ENCODE measurements at places on chromosomes 16 and 17.
A peak's percentile ranks its signal among the peaks of the same experiment; 100 is the strongest.

DNA sequence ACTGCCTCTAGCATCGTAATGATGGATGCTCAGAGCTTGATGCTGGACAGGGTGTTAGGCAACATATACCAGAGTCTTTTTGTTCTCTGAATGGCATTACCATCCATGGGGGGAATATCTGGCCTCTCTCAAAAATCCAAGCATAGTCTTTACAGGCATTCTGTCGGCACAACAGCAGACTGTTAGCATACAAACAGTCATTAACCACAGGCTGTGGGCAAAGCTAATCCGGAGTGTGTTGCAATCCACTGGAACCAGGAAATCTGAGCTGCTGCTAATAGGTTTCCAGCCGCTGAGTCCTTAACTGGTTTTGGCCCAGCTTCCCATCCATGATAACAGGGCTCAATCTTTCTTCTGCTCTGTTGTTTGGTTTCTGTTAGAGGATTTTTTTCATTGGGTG, 371.9 kb downstream of the HS3ST3B1 start:
- no peak for DNase-seq

DNA sequence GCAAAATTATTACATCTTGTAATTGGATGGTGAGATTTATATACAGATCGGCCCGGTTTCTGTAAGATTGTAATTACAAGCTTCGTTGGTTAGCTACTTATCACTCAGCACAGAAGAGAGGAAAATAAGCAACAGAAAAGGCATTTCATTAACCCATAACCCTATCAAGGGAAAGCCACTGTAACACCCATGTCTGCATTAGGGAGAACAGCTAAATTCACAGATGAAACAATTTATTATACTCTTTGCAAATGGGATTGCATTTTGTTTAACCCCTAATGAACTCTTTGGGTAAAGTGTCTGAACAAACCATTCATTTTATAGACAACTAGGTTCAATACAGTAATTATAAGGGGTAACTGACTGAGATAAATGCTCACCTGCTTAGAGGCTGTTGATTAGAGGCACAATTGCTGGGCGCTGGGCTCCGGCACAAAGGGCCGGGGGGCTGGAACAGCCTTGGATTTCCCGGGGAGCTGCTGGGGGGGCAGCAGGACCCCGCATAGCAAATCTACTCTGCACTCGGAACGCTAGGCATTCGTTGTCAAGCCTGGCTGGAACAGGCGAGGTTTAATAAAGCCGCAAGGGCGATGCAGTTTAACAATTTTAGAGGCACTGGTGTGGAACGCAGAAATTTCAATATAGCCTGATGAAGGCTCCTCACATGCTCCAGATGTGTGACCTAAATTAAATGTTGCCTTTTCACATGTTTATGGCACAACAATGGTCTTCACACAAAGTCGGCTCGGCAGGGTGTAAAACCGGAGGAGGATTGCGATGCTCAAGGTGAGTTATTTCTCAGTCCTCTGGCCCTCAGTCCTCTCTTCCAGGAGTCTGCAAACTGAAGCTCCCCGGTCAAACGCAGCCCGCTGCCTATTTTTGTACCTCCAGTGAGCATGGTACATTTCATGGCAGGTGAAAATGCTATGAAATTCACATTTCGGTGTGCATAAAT, 134.0 kb upstream of the IRX6 start:
- DNase-seq = peak; percentile 44

- no peak for DNase-seq
These were observed 9.5 kb downstream of the MYCBPAP start for GRCh38 chr17:50517504-50518383.

DNA sequence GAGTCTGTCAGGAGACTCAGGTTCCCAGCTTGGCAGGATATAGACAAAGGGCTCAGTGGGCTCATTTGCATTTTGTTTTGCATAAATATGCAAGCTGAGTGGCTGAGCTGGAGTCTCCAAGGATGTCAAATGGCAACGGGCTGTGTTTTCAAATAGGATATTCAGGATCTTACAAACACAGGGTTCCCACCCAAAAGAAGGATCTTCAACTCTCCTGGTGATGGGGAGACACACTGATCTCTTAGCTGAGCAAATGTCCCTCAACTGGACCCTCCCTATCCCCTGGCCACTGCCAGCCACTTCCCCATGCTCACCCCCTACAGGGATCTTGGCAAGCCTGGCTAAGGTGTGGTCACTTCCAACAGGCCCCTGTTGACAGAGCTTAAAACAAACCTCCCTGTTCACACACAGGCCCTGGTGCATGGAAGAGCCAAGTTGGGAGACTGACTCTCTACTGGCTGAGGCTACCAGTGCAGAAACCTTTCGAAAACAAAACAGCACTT, 61.6 kb downstream of the SOX9 start:
- DNase-seq = peak; percentile 42

DNA sequence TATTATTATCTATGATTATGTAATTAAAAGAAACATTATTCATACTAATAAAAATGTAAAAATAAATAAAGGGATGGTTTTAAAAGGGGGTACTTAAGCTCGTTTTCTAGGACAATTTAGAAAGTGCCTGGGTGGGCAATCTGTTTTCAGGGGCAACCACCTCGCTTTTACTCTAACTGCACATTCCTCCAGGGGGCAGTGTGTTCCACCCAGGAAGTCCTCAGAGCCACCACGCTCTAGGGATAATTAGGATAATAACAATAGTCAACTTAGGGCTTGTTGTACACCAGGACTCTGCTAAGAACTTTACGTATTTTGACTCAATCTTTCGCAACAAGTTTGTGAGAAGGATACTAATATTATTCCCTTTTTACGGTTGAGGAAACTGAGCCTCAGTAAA, 396.7 kb upstream of the MAF start:
- peak; percentile 36 for DNase-seq

DNA sequence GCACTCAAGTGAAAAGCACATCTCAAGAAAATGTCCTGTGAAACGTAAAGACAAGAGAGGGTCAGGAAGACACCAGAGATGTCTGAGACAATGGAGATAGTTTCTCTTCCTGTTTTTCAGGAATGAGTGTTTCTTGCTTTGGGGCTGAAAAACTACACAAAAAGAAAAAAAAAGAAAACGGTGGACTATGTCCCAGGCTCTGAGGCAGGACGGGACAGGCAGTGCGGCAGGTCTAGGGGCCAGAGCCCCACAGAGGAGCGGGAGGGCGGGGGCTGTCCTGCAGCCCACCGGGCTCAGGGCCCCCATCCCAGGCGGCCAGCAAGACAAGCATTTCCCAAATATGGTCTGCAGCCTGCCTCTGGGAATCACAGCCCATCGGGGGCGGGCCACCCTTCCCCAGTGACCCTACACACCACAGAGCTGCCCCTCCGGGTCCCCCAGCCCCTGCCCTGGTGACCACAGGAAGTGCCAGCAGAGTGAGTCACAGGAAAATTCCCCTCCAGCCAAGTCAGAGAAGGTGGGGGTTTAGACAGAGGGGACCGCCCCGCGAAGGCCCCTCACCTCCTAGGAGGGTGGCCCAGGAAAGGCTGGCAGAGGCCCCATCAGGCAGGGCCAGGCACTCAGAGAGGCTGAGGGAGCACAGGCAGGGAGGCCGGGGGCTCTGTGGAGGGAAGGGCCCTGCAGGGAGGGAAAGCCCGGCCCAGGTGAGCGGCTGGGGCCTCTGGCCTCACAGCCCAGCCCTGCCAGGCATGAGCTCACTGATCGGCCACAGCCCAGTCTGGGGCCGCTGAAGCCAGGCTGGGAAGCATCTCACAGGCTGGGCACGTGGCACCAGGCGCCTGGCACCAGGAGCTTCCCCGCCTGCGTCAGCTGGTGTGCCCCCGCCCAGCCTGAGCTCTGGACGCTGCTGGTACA, 6.3 kb downstream of the BCAR1 start:
- peak; percentile 94 for DNase-seq

GRCh38 chr17:76132574-76133338, 8.3 kb downstream of the FOXJ1 start:
- DNase-seq = peak; percentile 91

- DNase-seq = no peak
These were observed 174.4 kb upstream of the HS3ST3A1 start for GRCh38 chr17:13776027-13776551.

GRCh38 chr16:8374586-8375231, 215.6 kb downstream of the TMEM114 start:
- no peak for DNase-seq

- DNase-seq = peak; percentile 55
These were observed 160.7 kb downstream of the IRX5 start for GRCh38 chr16:55091213-55091870.

GRCh38 chr16:55839115-55839514, 6.2 kb upstream of the CES1 start:
- DNase-seq = no peak

DNA sequence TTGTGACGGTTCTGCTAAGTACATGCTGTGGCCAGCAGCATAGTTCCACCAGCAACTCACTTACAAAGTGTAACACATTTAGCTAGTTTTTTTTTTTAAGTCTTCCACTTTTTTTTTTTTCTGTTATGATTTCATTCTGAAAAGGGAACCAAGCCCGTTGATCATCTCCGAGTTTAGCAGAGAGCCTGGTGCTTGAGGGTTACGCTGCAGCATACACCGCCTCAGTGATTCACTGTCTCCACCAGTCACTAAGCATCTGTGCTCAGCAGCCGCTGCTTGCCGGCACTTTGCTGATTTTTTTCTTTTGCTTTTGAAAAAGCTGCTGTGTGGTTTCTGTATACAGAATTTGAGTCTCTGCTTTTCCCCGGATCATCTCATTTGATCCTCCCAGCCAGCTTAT, 194.5 kb upstream of the CDH13 start:
- DNase-seq = no peak

GRCh38 chr16:33877-34647, 19.3 kb downstream of the POLR3K start:
- no peak for DNase-seq

DNA sequence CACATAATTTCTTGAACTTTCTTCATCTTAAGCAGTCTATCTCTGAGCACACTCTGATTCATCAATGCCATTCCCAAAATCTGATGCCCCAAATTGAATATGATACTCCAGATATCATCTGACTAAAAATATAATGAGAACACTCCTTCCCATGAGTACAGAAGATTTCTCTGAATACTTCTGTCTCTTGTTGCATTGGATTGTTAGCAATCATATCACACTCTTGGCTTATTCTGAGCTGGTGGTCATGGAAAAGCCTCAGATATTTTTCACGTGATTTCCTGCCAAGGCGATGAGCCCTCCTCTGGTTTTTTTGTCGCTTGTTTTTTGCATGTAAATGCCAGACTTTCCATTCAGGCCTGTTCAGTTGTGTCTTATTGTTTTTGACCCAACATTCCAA, 87.2 kb downstream of the NOG start:
- DNase-seq = no peak

GRCh38 chr17:47895347-47895855, 635 bp upstream of the SP2 start:
- DNase-seq = no peak

- DNase-seq = no peak
These were observed 27.9 kb downstream of the MYOCD start for GRCh38 chr17:12693640-12694039.

- no peak for DNase-seq
These were observed 60.9 kb downstream of the XYLT1 start for GRCh38 chr16:17409894-17410293.

DNA sequence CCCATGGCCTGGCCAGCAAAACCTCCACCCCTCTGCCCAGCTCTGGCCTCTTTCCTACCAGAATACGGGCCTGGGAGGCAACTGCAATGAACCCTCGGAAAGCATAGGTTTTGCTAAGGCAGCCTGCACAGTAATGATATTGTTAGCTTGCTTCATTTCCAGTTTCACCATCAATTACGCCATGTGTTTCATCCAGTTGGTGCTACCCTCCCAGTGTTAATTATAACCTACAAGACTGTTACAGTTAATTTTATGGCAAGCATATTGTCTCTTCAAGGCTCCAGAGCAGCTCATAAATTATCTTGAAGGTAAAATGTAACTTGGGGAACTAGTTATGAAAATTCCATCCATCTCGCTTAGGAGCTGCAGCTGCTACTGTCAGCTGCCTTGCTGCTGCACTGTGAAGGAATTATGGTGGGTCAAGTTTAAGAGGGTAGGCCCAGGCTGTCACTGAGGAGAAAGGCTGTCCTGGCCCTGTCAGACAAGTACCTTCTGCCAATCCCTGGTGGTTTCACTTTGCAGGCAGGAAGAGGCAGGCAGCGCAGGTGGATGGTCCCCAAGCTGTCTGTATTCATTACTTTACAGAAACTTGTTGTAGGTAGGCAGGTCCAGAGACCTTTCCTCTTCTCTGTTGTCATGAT, 242.9 kb downstream of the FTO start:
- no peak for DNase-seq

DNA sequence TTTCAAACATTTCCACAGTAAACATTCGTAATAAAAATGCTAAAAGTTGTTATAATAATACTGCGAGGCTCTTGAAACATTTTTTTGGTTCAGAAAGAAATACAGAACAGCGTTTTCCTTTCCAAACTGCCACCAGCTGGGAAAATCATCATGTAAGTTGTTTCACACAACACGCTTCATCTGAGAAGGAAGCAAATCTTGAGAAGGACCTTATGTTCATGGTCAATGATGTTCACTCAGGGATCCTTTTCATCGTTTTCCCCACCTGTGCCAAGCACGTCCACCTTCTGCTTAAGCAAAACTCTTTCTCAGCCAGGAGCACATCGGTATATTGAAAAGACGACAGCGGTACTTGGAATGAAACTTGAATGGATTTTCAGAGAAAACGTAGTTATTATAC, 274.5 kb upstream of the ELAC2 start:
- no peak for DNase-seq

GRCh38 chr16:50547340-50548124, 664 bp upstream of the NKD1 start:
- DNase-seq = peak; percentile 87

- no peak for DNase-seq
These were observed 16.9 kb downstream of the CMC2 start for GRCh38 chr16:80989801-80990200.

GRCh38 chr16:19804538-19805323, 79.9 kb downstream of the GPRC5B start:
- peak; percentile 42 for DNase-seq

GRCh38 chr17:56880133-56880532, 33.7 kb downstream of the TRIM25 start:
- DNase-seq = no peak

- no peak for DNase-seq
These were observed 51.4 kb downstream of the TBC1D16 start for GRCh38 chr17:79984045-79984840.

DNA sequence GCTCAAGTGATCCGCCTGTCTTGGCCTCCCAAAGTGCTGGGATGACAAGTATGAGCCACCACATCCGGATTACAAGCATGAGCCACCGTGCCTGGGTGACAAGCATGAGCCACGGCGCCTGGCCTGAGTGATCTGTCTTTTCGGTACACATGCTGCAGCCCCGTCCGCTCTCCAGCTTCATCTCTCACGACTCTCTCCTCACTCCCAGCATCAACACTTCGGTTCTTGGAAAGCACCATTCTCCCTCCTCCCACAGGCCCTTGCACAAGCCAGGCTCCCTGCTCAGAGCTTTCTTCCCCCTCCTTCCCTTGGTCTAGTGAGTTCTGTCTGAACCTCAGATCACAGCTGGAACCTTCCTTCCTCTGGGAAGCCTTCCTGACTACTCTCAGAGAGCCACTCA, 6.5 kb upstream of the NCBP3 start:
- DNase-seq = no peak

Measured in H7 (cell line).